RWPE1 (cell line): ENCODE measurements at places on chromosomes 1 and 21.

DNA sequence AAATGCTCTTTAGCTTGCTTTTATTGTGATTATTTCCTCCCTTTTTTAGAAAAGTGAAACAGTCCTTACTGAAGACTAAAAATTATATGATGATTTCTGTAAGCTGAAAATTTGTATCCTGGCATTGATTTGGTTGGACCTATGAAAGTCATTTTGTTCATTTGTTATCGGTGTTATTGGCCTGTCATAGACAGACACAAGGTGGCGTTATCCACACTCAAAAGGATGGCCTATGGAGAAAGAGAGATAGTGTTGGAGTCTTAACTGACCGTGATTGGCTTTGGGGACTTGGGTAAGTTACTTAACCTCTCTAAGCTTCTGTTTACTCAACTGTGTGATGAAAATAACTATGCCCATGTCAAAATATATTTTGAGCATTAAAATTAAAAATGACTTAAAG is 203.6 kb upstream of the CHODL start:
- DNase-seq: no peak

- no peak for DNase-seq
These were observed 151.2 kb downstream of the DHRS3 start for GRCh38 chr1:12466816-12467215.

GRCh38 chr1:165949335-165950130 is 122.1 kb downstream of the UCK2 start:
- peak; percentile 11 for DNase-seq

DNA sequence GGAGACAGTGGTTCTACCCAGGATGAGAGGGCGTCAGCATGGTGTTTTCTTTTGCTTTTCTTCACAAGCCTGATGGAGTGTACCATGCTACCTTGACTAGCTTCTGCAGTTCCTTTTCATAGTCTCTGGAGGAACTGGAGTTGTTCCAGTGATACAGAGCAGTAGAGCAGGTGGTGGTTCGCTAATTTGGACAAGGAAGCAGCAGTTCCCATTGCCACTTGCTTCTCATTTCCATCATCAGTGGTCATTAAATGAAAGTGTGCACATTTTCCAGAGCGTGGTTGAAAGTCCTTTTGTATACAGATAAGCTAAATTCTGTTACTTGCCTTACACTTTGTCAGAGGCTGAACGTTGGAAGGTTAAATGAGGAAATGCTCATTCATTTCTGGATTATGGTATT is 182.3 kb downstream of the C1orf21 start:
- DNase-seq: no peak

DNA sequence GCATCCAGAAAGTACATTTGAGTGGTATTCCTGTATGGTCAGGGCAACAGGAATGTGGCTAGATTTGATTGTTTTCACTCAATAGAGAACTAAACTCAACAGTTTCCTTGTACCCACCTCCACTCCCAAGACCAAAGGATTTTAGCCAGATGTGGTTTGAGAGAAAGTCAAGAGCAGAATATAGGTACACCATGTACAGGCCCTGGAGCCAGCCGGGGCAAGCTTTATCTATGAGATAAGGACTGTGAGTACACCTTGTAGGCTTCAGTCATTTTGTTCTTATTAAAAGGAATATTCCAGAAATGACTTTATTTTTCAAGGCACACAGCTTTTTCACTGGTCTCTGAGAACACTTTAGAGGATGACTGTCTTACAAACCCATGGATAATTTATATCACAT is 192.4 kb upstream of the JUN start:
- DNase-seq: no peak

GRCh38 chr1:2304921-2305681 is 77.0 kb downstream of the SKI start:
- DNase-seq: no peak

DNA sequence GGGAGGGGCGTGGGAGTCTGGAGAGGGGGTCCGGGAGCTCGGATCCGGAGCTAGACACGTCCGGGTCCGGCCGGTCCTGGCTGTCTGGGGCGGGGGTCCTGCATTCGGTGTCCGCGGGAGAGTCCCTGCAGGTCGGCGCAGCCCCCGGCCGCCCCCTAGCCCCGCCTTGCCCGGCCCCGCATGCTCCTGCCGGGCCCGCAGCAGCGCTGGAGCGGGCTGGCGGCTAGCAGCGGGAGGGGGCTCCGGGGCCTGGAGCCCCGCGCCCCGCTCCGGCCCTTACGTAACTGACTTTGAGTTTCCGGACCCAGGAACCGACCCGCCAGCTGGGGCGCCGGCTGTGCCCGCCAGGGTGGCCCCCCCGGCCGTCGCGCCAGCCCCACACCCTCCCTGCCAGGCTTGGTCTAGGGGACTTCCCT is 26.9 kb upstream of the EPB41 start:
- DNase-seq: no peak
